ENCODE measurements at places on chromosomes 2 and 18.

- no peak for DNase-seq
Observed at GRCh38 chr18:78984941-78985784, 5.5 kb downstream of the SALL3 start.

GRCh38 chr2:156891609-156892008, 365.9 kb upstream of the GALNT5 start:
- no peak for DNase-seq

DNA sequence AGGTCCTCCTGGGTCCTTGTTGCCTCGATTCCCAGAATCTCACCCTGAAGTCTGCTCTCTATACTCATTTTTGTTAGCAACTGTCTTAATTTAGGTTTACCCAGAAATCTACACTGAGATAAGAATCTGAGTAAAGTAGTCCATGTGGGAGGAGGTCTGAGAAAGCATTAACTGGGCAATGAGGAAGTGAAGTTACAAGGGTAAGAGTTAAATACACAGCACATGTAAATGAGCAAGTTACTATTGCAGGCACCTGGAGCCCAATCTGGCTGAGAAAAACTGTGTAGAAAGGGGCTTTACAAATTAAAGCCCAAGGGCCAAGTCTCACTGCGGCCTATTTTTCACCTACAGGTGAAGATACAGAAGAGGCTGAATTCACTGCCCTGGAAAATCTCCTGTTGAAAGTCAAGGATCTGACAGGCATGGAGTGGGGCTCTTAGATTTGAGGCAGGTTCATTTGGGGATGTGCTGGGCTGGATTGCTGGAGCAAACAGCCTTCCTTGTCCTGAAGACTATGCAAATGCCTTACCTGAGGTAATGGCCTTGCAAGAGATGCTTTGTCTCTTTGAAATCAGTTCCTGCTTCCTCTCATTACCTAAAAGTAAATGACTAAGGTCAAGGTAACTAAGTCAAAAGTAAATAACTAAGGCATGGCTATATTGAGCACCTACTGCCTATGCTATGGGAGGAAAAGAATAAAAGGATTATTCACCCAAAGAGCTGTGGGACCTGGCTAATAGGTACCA, 84.4 kb upstream of the DYNAP start:
- DNase-seq, result no peak

DNA sequence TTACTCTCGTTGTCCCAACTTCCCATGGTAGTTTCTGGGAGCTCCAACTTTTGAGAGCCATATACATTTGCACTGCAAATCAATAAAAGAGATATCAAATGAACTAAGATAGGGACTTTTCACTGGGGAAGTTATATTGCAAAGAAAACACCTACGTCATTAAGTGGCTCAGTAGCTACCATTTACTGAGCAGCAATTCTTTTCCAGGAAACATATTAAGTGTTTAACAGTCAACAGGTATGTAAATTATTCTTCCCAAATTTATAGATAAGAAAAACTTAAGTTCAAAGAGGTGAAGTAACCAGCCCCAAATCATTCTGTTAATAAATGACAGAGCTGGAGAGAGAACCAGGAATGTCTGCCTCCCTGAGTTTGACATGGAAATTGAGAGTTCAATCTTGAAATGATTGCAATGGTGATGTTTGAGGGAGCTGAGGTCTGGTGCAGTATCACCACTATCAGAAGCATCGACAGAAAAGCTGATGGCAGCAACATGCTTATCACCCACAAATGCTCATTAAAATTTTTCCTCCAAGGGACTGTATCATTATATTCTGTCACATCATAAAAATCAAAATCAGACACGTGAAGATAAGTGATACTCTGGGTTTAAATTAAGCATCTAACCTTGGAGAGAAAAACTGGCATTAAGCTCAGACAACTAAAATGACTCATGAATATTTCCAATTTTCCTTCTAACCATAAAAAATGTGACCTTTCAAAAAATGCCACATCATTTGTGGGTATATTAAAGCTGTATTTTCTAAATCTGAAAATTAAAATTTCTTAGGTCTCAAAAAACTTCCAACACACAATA, 43.4 kb downstream of the GAREM1 start:
- DNase-seq, result no peak

DNA sequence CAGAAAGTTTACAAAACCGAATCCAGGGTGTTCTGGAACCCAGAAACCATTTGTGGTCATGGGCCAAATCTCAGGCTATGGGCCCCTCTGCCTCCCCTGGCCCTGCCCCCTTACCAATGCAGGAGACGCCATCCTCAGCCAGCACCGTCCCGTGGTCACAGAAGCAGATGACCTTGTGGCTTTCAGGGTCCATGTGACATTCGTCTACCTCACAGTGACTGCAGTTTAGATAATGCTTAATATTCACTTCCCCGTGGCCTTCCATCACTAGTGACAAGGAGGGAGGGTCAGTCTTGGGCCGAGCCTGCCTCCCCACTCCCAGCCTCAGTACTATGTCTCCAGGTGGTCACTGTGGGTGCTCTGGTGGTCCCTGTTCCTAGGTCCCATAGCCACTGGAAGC, 111.6 kb downstream of the CLIP4 start:
- DNase-seq, result no peak

DNA sequence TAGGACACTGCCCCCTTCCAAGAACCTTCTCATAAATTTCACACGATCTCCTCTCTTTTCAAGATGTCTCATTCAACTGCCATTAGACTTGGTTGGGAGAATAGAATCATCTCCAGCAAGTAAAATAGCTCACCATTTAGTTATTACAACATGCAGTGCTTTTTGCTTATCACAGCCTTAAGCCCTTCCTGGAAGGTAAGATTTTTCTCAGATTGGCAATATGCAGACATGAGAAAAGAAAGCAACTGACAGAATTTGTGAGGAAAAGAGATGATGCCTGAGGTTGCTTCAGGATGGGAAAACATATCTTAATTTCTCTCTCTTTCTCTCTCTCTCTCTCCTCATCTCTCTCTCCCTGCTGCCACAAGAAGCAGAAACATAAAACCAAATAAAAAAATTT, 855.1 kb upstream of the ACVR2A start:
- no peak for DNase-seq

DNA sequence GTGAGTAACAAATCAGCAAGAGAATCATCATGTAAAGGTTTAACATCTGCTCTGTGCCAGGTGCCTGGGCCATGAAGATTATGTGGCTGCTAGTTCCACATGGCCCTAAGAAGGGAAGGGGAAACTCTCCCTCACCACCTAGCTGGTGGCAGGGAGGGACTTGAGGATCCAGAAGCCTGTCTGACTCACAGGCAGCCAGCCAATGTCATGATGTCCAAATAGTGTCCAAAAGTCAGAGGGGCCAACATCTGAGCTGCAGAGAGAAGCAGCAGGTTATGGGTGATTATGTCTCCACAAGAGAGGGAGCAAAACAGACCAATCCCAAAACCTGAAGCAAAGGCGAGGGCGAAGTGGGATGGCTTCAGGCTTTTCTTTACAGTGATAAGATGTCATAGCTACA, 61.9 kb upstream of the SPP2 start:
- no peak for DNase-seq

GRCh38 chr2:20942646-20943125, 101.2 kb downstream of the APOB start:
- no peak for DNase-seq

- DNase-seq, result no peak
Observed at GRCh38 chr2:60456115-60456770, 97.2 kb downstream of the BCL11A start.

DNA sequence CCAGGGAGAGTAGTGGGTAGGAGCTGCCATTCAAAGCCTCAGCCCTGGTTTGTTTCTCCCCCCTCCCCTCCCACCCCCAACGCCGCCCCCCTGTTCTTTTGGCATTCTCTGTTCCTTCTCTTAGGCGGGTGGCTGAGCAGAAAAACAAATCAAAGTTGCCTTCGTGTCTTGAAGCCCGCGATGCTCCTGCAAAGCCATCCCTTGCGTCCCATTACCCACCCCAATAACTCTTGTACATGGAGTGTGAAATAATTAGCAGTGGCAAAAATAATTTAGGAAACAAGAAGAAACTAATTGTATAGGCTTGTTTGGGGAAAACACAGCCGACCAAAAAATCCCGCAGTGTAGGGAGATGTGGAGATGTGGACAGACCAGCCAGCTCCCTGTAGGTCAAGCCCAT, 59.6 kb downstream of the CELF4 start:
- DNase-seq, result no peak

DNA sequence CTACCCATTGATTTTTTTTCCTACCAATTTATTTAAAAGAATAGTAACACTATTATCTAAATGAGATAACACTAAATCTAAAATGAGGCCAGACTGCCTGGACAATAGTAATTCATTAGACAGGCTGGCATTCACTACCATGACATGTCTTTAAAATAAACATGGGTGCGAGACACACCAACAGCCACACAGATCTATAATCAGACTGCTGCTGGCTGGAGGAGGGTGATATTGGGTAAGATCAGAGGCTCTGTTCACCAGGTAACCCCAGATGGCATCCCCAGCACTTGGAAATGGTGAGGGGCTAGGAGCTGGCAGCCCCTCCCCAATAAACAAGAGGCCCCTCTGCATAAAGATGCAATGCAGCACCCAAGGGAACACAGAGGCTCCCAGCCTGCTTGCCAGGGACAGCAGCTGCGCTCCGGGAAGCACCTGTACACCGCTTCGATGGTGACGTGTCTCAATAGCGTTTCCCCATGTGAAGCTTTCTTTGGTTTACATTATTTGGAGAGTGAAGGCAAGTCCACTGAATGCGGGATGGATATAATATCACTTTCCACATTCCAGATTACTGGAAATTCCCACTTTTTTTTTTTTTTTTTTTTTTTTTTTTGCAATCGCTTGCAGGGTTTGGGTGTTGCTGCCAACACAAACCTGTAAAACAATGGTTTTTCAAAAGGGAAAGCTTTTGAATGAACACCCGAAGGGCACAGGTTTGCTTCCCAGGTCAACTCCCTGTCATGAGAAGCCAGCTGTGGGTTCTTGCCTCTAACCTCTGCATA, 159.0 kb downstream of the ZNF516 start:
- no peak for DNase-seq

- no peak for DNase-seq
Observed at GRCh38 chr2:17515652-17516051, 2.6 kb downstream of the RAD51AP2 start.

GRCh38 chr18:59650266-59650820, 46.9 kb downstream of the CCBE1 start:
- no peak for DNase-seq

DNA sequence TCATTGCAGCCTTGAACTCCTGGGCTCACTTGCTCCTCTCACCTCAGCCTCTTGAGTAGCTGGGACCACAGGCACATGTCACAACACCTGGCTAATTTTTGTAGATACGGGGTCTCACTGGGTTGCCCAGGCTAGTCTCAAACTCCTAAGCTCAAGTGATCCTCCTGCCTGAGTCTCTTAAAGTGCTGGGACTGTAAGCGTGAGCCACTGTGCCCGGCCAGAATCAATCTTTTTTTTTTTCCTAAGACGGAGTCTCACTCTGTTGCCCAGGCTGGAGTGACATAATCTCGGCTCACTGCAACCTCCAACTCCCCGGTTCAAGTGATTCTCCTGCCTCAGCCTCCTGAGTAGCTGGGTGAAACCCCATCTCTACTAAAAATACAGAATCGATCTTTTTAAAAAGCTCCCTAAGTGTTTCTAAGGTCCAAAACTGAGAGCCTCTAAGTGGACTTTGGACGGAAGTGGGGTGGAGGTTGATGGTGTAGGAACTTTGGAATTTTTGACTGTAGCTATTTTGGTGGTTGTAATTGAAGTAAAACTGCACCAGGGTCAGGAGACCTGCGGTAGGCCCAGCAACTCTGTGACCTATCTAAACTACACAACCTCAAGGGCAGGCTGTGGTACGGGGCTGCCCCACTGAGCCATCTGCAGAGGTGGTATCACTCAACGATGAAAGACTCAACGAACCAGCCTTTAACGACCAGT, 82.9 kb downstream of the POLR1A start:
- DNase-seq, result no peak

DNA sequence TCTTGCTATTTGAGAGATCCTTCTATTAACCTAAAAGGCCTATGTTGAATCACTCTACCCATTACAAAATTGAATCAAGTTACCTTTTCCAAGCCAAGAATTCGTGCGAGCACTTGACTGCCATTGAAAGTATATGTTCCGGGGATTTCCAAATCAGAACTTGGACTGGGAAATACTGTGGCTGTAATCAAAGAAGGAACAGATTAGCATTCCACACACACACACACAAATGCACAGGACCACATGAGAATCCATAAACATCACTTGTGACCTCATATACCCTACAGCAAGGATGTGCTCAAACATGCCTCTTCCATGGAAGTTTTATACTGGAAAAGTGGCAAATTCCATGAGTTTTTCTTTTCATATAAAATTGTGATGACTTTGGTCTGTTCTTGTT, 86.0 kb downstream of the ABCA12 start:
- DNase-seq, result no peak

DNA sequence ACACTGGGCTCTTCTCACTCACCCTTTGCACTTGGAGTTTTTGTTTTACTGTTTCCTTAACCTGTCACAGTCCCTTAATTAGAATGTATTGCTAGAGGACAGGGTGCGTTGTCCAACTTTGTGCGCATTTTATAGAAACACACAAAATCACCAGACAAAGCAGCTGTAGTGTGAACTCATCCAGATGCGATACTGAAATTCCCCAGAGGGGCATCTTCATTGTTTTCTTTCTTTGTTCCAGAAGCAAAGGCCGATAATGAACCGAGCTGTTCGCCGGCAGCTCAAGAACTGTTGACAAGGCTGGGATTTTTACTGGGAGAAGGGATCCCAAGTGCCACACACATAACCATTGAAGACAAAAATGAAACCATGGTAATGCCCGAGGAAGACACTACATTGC, 137.6 kb downstream of the WDSUB1 start:
- DNase-seq, result no peak

GRCh38 chr2:180360283-180360618, 353.2 kb upstream of the CWC22 start:
- no peak for DNase-seq

DNA sequence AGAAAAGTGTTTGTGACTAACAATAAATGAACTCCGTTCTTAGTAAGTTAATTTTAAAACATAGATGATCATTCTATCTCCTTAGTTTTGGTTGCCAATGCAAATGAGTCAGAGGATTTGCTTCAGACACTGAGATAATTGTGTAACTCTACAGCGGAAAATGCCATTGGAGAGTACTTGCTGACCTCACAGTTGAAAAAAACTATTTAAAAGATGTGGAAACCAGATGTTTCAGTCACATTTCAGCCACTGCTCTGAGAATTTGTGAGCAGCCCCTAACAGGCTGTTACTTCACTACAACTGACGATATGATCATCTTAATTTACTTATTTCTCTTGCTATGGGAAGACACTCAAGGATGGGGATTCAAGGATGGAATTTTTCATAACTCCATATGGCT, at the start of gene TNFAIP6:
TSS of gene TNFAIP6 (plus strand) at position 234 of the 400 bp plus-strand sequence. CDS start at position 309, 75 bp downstream.
- DNase-seq, result peak; percentile 51

GRCh38 chr2:6441800-6442199, 423.9 kb downstream of the CMPK2 start:
- DNase-seq, result no peak
